ENCODE measurements at places on chromosomes 13 and 19.

DNA sequence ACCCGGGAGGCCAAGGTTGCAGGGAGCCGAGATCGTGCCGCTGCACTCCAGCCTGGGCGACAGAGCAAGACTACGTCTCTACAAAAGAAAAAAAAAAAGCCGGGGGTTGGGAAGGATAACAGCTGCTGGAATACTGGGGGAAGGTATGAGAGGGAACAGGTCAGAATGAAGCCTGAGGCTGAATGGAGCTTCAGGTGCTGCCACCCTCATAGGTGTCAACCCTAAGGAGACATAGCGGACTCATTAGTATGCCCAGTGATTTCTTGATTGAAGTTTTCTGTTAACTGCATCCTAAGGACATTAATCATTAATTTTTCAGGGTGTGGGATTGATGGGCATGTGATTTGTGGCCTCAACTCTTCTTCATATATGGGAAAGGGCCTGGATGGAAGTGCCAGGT, 6.0 kb downstream of the SMARCA4 start:
- no peak for DNase-seq

DNA sequence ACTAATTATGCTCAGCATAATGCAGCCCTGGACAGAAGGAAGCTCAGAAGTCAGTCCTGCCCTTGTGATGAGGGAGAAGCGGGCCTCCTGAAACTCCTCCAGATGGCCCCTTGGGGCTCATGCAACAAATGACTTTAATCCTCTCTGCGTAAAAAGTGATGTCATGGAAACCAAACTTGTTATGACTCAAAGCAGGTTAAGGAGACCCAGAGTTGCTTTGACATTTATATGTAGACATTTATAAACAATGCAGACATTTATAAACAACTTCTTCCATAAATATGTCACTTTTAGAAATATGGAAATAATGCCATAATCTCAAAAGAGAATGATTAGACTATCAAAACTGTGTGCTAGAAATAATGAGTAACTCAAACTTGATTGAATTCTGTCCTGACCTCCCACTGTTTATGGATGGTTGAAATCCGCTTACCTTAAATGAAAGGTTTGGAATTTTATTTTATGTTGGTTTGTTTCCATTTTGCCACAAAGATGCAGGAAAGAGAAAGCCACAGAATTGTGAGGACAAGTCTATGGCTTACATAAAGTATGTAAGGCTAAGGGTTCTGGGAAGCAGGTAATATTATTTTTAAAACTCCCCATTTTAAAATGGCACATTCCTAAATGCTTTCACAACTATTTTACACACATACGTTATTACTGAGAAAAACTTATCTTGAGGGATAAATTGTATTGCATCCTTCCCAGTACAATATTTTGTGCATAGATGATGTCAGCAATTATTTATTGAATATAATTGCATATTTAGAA, 73.7 kb downstream of the CYSLTR2 start:
- DNase-seq = no peak

DNA sequence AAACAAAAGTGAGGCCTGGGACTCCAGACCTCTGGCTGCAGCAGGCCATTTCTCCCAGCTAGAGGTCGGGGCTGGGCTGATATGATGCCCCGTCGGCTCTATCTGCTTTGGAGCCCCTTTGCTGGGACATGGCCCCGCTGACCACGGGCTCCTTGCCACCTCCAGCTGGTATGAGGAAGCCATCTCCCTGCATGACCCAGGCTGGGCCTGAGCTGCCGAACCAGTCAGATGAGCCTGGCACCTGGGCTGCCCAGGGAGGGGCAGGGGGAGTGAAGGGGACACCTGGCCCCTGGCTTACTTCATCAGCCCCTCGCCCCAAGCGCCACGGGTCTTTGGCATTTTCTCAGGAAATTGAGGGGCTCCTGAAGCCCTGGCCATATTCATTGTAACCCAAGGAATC, 7.8 kb downstream of the ZSWIM4 start:
- DNase-seq = no peak

GRCh38 chr19:48421548-48421947, 24.2 kb upstream of the GRWD1 start:
- DNase-seq = no peak

DNA sequence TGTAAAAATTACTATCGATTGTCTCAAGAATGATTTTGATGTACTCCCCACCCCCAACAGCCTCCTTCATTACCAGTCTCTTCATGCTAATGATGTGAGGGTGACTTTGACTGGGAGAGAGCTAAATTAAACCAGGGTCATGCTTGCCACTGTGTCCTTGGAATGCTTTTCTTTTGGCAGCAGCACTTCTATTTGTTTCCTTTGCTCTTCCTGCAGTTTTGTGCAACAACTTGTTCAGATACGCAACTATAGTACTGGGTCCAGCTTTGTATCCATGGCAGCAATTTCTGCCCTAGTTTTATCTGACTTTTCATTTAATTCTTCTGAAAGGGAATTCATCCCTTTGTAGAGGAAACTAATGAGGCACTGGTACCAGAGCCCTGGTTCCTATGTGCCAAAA, 2792.1 kb downstream of the PCDH9 start:
- DNase-seq = no peak

DNA sequence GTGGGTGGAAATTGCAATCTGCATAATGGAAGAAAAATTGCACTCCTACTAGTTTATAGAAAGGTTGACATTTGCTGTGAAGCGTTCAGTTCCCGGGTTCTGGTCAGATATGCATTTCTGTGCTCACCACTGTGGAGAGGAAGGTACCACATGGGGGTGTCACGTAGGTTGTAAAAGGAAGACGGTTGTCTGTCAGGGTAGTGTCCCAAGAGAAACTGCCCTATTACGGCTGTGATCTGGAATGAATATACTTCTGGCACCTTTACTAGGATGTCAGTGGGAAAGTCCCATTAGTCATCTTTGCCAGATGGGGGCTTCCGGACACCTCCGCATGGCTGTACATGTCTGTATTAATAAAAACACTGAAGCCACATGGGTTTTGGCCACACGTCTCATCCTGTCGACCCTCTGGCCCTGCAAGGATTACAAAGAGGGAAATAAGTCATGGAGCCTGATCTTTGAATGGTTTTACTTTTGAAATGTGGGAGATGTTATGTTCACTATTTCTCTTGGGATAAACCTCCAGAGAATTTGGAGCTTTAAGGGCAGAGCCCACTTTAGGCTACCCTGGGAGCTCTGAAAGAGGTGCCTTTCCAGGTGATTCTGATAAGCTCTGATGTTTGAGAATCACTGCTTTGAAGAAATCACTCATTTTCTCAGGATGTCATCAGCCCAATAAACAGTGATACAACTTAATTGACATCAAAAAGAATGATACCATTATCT, 133.9 kb downstream of the AKAP11 start:
- no peak for DNase-seq

GRCh38 chr19:33150852-33151518, 19.1 kb downstream of the WDR88 start:
- no peak for DNase-seq

DNA sequence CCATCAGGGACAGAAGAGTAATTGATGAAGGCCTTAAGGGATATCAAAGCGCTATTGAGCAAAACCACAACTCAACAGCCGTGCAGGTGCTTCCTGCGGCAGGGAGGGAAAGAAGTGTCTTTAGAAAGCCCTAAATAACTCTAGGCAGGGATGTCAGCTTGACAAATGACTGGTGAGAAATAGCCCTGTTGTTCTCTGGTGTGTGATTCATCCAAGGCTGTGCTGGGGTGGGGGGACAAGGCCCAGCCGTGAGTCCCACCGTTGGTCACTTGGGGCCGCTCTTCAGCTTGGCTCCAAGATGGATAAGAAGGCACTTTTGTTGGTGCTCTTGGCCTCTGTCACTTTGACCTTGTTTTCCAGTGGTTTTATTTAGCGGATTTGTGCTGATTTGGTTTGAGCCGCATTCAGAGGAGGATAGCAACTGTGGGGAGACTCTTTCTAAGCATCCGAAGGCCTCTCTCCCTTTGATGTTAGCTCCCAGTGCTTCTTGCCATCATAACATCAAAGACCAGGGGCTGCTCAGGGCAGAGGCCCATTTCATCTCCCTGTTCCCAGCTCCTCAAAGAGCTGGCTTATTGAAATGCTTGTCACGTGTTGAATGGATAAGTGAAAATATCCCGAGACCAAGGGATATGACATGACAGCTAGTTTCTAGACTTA, 130.3 kb upstream of the SERP2 start:
- DNase-seq = no peak

DNA sequence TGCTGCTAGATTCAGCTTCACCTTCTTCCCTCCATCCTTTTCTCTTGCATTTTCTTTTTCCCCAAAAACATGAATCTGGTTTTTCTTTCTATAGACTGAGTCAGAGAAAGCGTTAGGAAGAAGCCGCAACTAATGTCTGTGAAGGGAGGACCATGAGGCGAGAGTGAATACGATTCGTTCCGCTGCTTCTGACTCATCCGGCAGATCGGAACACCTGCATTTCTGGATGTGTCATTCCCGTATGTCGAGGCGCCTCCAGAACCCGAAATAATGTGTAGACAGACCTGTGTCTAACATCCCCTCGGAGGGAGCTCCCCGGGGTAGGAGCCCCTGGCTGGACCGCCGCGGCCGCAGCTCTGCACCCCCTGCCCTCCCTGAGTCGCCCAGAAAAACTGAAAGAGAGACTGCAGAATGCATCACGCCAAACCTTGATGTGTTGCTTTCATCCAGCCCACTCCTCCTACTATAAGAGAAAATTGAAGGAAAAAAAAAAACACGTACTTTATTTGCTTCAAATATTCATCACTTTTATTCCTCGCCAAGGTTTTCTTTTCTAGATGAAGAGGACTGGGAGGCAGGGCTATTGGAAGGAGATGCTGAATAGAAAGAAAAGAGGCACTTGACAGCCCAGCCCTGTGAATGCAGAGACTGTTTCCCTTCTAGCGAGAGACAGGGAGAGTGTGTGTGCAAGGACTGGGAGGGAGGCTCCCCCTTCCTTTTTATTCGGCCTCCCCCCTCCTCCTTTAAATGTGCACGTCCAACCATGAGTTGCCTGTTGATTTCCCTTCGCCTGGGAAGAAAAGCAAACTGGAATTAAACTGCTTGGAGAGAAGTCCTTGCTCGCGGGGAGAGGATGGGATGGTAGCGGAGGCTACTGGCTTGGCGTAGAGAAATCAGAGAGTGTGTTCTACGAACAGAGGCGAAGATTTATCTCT, 616 bp upstream of the PCDH17 start:
- no peak for DNase-seq
